ENCODE measurements at places on chromosomes 3 and 15.

- peak; percentile 20 for DNase-seq
These were observed 12.9 kb downstream of the DZIP3 start for GRCh38 chr3:108602249-108602934.

- peak; percentile 22 for DNase-seq
These were observed 13.1 kb upstream of the CORO2B start for GRCh38 chr15:68565726-68566125.

DNA sequence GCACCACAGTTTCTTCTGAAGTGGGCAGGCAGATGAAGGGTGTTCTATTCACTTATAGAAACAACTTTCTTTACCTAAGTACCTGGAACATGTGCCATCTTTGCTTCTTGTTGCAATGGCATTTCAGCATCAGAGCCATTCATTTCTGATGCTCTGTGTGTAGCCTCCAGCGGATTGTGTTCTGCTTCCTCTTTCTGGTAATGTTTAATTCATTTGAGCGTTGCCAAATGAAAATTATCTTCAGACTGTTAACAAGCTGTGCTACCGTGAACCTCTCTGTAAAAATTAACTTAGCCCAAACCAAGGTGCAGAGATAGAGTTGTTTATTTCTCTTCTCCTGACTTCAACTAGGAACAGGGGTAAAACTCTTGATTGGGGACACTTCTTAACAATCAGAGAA, 302.0 kb downstream of the EDEM1 start:
- DNase-seq: peak; percentile 1

- no peak for DNase-seq
These were observed 464.3 kb upstream of the WNT5A start for GRCh38 chr3:55951388-55951787.

- DNase-seq: peak; percentile 59
These were observed 80.2 kb downstream of the BFSP2 start for GRCh38 chr3:133479895-133480669.

GRCh38 chr3:156762631-156763185, 63.4 kb upstream of the LEKR1 start:
- DNase-seq: no peak

GRCh38 chr3:140859592-140860336, 81.9 kb upstream of the SLC25A36 start:
- no peak for DNase-seq

GRCh38 chr3:115644391-115644790, 21.1 kb downstream of the GAP43 start:
- no peak for DNase-seq

- no peak for DNase-seq
These were observed 8.8 kb downstream of the ITPR1 start for GRCh38 chr3:4501927-4502326.

DNA sequence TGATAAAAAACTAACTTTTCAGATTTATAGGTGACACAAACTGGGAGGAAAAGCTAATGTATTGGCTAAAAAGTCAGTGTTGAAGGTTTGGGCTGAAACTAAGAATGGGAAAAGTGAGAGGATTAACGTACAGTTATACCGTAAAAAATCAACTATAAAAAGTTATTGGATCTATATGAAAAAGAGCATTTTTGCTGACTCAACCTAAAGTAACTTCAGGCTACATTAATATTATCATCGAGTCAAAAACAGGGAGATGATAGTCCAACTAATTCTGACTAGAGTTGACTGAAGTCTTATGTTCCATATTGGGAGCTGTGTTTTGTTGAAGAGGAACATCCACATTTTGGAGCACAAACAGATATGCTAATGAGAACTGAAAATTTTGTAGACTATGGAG, 19.9 kb downstream of the ZNF654 start:
- DNase-seq: no peak

DNA sequence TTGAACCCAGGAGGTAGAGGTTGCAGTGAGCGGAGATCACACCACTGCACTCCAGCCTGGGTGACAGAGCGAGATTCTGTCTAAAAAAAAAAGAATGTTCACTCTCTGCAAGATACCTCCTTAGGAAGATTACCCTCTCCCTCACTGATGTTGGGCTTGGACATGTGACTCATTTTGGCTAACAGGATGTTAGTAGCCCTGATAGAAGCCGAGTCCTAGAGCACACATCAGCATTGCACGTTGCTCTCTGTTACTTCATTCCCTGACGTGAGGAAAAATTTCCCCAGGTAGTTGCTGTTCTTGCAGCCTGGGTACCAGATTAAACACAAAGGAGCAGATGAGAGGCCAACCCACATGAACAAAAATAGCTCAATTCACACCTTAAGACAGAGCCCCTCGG, 78.1 kb upstream of the PRICKLE2 start:
- no peak for DNase-seq

- DNase-seq: peak; percentile 49
These were observed at the start of gene PIGZ for GRCh38 chr3:196968233-196969133. Gene PIGZ (minus strand): TSS chr3:196968833. CDS start chr3:196952031, 16,802 bp downstream.

- peak; percentile 75 for DNase-seq
These were observed 7.1 kb downstream of the CELF6 start for GRCh38 chr15:72312605-72313447.

DNA sequence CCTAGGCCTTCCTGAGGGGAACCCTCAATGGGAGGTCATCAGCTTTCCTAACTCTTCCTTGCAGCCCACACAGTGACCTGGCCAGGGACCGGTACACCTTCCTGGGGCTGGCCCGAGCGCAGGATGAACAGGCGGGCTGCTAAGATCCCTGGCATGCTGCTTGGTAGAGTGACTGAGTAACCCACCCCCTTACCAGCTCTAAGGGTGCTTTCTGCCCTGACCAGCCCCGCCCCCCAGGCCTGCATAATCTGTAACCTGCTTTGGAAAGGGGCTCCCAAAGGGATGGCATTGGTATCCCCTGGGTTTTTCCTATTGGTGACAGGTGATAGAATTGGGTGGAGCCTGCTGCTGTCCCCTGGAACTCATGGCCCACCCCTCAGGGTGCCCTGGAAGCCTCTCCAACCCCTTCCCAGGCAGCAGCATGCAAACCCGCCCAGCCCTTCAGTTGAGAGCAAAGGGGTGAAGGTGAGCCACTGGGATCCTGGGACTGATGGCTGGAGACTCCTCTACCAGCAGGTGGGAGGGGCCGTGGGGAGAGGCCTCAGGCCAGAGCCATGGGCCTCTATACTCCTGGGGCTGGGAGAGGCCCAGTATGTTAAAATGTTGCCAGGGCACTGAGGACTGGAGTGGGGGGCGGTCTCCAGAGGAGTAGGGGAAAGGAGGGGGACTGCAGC, 11.1 kb upstream of the KIF7 start:
- DNase-seq: no peak

GRCh38 chr3:138135833-138136194, 3.6 kb upstream of the A4GNT start:
- no peak for DNase-seq

GRCh38 chr3:28012830-28013229, 228.6 kb upstream of the CMC1 start:
- no peak for DNase-seq

- DNase-seq: no peak
These were observed 33.8 kb upstream of the IP6K2 start for GRCh38 chr3:48750856-48751255.
